ENCODE measurements at places on chromosomes 2 and 18. TPM values are rescaled to one million over a fixed set of nuclear protein-coding genes. Genes with fewer than 3 reads are reported as not detected.

- no peaks in the 10 kb centered on the region for H3K27me3 ChIP-seq
- no peak overlapping the region for H3K27ac ChIP-seq
- H3K4me3 ChIP-seq: no peak overlapping the region
- DNase-seq: no peak
Observed at GRCh38 chr2:10513201-10513600, 65.1 kb upstream of the ODC1 start.

DNA sequence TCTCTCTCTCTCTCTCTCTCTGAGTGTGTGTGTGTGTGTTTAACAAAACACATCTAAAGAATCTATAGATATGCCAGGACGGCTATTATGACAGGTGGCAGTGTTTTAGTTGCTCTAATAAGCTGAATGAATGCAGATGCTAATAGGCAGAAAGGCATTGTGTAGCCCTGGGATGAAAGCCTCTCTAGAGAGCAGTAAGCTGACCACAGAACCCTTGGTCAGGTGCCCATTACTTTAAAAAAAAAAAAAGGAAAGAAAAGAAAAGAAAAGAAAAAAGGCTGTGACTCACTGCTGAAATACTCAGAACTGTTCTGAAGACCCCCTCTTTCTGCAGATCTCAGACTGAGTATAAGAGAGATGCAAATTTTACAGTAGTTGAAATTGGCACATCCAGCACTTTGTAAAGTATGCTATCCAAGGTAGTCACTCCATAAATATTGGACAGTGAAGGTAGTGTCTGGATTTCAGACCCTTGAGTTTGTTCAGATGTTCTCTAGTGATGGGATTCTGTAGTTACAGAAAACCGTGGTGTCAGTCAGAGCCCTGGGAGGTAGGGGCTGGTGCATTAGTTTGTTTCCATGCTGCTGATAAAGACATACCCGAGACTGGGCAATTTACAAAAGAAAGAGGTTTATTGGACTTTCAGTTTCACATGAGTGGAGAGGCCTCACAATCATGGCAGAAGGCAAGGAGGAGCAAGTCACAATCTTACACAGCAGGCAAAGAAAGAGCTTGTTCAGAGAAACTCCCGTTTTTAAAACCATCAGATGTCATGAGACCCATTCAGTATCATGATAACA is 30.9 kb downstream of the OSBPL6 start:
- H3K4me3 ChIP-seq: no peak overlapping the region
- H3K27me3 ChIP-seq: no peaks in the 10 kb centered on the region
- no peaks in the 10 kb centered on the region for H3K36me3 ChIP-seq
- no peak for DNase-seq
- H3K27ac ChIP-seq: no peak overlapping the region

GRCh38 chr2:205462681-205463345 is 219.5 kb upstream of the NRP2 start:
- no peaks in the 10 kb centered on the region for H3K36me3 ChIP-seq
- H3K27ac ChIP-seq: no peak overlapping the region
- H3K27me3 ChIP-seq: no peaks in the 10 kb centered on the region
- DNase-seq: no peak

DNA sequence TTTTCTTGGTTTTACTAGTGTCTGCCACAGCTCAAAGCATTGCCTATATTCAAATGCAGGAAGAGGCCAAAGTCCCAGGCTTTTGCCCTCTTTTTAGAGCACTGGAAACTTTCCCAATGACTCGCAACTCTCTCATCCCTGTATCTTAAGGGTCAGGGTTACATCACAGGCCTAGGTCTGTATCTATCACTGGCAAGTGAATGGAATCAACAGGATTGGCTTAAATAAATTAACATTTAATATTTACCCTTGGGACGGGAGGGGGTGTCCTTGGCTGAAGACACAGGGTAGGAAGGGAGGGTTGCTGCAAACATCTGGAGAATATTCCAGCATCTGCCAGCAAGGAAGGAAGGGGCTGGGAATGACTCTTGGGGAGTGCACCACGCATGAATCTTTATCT is 242.6 kb downstream of the SLC4A3 start:
- H3K36me3 ChIP-seq: no peaks in the 10 kb centered on the region
- H3K27me3 ChIP-seq: no peaks in the 10 kb centered on the region
- no peak overlapping the region for H3K27ac ChIP-seq
- no peaks in the 10 kb centered on the region for H3K4me1 ChIP-seq

DNA sequence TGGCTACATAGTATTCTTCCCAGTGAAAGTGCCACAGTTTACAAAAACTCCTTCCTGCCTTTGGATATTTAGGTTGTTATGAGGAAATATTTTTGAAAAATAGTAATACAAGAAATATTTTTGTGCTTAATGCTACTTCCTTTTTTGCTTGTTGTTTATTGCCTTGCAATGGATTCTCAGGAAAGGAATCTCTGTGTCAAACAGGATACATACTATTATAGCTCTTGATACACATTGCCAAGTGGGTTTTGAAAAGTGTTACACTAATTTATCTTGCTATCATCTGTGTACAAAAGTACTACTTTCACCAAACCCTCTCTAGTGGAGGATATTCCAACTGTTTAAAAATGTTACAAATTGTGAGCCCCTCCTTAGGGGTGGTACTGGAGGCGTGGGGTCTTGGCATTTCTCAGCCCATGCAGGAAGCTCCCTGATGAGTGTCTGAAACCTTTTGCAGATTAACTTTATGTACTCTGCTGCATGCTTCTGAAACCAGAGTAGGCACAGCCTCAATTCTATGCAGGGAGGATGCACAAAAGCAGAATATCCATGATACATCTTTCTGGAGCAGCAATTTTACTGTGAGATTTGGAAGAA is 54.5 kb downstream of the EVA1A start:
- H3K36me3 ChIP-seq: no peaks in the 10 kb centered on the region
- H3K4me3 ChIP-seq: no peak overlapping the region
- H3K27me3 ChIP-seq: no peaks in the 10 kb centered on the region
- DNase-seq: no peak
- no peaks in the 10 kb centered on the region for H3K4me1 ChIP-seq

DNA sequence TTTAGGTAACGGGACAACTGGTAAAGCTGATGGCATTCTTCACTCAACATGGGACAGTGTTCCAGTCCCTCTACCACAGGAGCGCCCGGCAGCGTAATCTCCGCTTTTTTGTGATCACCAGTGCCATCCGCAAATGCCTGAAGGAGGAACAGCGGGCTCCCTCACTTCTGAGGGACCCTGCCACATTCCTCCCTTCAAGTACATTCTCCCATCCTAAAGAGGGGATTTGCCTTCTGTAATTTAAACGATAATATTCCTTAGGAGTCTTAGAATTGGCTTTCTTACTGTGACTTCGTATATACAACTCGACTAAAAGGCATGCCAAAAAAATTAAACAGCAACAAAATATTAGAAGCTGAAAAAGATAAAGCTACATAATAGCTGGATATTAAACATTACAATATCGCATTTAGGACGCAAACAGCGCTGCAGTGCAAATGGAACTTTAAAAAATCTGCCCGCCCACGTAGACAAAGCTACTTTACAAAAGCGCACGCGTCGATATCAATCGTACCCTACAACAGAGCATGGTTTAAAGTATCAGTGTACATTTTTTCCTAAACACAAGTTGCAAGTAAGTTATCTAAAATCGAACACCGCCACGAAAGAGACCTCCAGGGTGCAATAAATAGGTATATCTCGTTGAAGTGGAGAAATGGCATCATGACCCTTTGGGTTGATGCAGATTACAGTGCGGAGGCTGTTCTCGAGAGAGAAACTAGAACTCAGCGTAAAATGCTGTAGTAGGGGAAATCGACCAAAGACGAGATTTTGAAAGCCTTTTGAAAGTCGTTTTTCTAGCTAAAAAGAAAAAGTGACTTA is 2.3 kb upstream of the VSNL1 start:
- peak; percentile 49 for DNase-seq
- peaks cover 12% of the 10 kb centered on the region for H3K4me1 ChIP-seq
- H3K27ac ChIP-seq: no peak overlapping the region
- no peaks in the 10 kb centered on the region for H3K27me3 ChIP-seq
- H3K4me3 ChIP-seq: peak overlapping the region; percentile 40
- H3K36me3 ChIP-seq: no peaks in the 10 kb centered on the region

- no peaks in the 10 kb centered on the region for H3K36me3 ChIP-seq
- H3K4me3 ChIP-seq: no peak overlapping the region
- H3K27me3 ChIP-seq: no peaks in the 10 kb centered on the region
- DNase-seq: no peak
Observed at GRCh38 chr18:21522530-21522929, 78.0 kb downstream of the ESCO1 start.

DNA sequence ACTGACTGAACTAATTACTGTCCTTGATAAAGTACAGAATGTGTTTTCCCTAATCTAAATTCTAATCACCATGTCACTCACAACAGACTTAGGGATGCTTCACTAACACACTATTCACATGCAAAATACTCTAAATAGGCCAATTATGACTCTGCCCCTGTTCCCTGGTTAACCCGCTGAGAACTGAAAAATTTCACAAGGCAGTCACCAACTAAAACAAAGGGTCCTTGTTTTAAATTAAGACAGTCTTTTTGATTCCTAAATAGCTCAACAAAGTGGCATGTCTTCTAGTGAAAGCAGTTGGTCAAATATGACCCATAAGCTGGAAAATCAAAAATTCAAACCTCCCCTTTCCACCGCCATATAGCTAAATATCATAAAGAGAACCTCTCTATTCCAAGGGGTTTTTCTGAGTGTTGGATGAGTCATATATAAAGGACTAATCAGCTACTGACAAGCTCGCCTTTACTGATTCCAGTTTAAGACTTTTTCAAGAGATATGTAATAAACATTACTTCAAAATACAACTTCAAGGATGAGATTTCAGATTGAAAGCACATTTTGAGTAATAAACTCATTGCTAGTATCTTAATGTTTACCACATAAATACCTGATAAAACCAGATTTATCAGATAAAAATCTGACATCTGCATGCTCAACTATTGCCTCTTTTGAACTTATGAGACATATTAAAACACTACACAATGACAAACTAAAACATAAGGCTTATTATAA is 235.8 kb downstream of the TCF4 start:
- H3K27ac ChIP-seq: no peak overlapping the region
- no peak overlapping the region for H3K4me3 ChIP-seq
- H3K27me3 ChIP-seq: no peaks in the 10 kb centered on the region
- DNase-seq: no peak
- no peaks in the 10 kb centered on the region for H3K36me3 ChIP-seq

- H3K27me3 ChIP-seq: no peaks in the 10 kb centered on the region
- no peak overlapping the region for H3K4me3 ChIP-seq
- no peaks in the 10 kb centered on the region for H3K4me1 ChIP-seq
- no peak for DNase-seq
Observed at GRCh38 chr2:98180456-98180855, 93.5 kb downstream of the VWA3B start.

- no peak overlapping the region for H3K27ac ChIP-seq
- no peaks in the 10 kb centered on the region for H3K36me3 ChIP-seq
- no peaks in the 10 kb centered on the region for H3K27me3 ChIP-seq
- no peaks in the 10 kb centered on the region for H3K4me1 ChIP-seq
- no peak overlapping the region for H3K4me3 ChIP-seq
- DNase-seq: no peak
Observed at GRCh38 chr2:232731470-232731869, 34.3 kb downstream of the GIGYF2 start.

DNA sequence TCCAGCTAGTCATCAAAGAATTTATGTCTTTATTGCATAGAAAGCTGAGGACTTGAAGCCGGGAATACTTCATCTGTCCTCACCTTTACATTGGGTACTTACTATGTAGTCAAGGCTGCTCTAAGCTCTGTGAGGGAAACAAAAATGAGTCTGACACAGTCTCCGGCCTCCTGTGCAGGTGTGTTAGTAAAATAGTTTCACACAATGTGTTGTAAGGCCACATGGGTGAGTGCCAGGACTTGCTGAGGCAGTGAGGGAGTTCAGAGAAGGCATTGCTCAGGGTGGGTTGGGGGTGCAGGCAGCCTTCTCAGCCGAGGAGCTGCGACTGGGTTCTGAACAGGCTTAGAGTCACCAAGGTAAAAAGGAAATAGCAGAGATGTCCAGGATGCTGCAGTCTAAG is 54.5 kb upstream of the SMAD2 start:
- H3K36me3 ChIP-seq: no peaks in the 10 kb centered on the region
- no peak overlapping the region for H3K4me3 ChIP-seq
- DNase-seq: no peak
- no peaks in the 10 kb centered on the region for H3K27me3 ChIP-seq
- H3K4me1 ChIP-seq: no peaks in the 10 kb centered on the region

Gene GAD1
- 12.5 TPM for total RNA-seq

DNA sequence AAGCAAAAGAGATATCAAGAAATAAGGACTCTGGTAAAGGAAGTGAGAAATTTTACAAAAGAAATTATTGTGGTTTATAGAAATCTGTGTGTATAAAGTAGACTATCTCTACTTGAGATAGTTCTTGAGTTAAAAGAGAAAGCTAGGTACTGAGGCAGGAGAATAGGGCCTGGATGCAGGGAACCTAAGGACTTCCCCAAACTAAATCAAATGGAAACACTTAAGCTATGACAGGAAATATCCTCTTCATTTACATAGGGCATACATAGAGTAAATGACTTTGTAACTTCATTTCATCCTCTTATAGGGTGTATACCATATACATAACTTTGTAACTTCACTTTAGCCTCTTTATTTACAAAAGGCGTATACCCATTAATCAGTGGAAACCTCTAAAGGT is 219.2 kb upstream of the RGPD4 start:
- no peaks in the 10 kb centered on the region for H3K27me3 ChIP-seq
- H3K36me3 ChIP-seq: no peaks in the 10 kb centered on the region
- DNase-seq: no peak

- H3K4me1 ChIP-seq: no peaks in the 10 kb centered on the region
- no peak for DNase-seq
- H3K27ac ChIP-seq: no peak overlapping the region
- H3K36me3 ChIP-seq: no peaks in the 10 kb centered on the region
- no peaks in the 10 kb centered on the region for H3K27me3 ChIP-seq
Observed at GRCh38 chr2:29475499-29475898, 360.3 kb downstream of the CLIP4 start.

Gene DSG4
- total RNA-seq: 0.31 TPM

Gene MARCO
- total RNA-seq: 0.55 TPM

- no peak for DNase-seq
- no peaks in the 10 kb centered on the region for H3K36me3 ChIP-seq
- no peak overlapping the region for H3K4me3 ChIP-seq
- no peaks in the 10 kb centered on the region for H3K27me3 ChIP-seq
- no peak overlapping the region for H3K27ac ChIP-seq
Observed at GRCh38 chr2:13822365-13822764, 810.2 kb upstream of the LRATD1 start.

Gene IL36G
- total RNA-seq: 0.68 TPM

Gene TMEM178A
- 5.7 TPM for total RNA-seq

GRCh38 chr2:204046145-204046544 is 109.6 kb downstream of the ICOS start:
- H3K4me3 ChIP-seq: no peak overlapping the region
- H3K36me3 ChIP-seq: no peaks in the 10 kb centered on the region
- no peaks in the 10 kb centered on the region for H3K27me3 ChIP-seq

DNA sequence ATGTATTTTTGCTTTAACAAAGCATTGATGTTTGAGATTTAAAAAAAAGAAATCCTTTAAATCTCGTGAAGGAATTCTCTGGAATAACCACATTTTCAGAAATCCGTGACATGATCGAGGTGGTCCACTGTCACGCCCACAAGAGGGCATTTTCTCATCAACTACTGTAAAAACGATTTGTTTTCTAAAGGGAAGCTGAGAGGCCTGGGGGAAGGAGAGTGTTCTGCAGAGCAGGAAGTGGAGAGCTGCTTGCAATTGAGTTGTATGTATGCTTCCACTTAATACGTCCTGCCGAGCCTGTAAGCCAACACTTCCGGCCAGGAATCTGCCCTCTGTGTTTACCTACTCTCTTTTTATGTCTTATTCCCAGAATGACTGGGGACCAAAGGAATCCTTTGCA is 19.4 kb downstream of the KLHL29 start:
- no peak overlapping the region for H3K27ac ChIP-seq
- no peaks in the 10 kb centered on the region for H3K4me1 ChIP-seq
- peak; percentile 51 for DNase-seq
- H3K36me3 ChIP-seq: no peaks in the 10 kb centered on the region

Gene CFC1
- 2.3 TPM for total RNA-seq

Gene TCF23
- total RNA-seq: 5.5 TPM

Gene MITD1
- 17.8 TPM for total RNA-seq
